ENCODE measurements at places on chromosomes 1 and 21.

- DNase-seq: no peak
These were observed 19.6 kb downstream of the FH start for GRCh38 chr1:241499910-241500309.

DNA sequence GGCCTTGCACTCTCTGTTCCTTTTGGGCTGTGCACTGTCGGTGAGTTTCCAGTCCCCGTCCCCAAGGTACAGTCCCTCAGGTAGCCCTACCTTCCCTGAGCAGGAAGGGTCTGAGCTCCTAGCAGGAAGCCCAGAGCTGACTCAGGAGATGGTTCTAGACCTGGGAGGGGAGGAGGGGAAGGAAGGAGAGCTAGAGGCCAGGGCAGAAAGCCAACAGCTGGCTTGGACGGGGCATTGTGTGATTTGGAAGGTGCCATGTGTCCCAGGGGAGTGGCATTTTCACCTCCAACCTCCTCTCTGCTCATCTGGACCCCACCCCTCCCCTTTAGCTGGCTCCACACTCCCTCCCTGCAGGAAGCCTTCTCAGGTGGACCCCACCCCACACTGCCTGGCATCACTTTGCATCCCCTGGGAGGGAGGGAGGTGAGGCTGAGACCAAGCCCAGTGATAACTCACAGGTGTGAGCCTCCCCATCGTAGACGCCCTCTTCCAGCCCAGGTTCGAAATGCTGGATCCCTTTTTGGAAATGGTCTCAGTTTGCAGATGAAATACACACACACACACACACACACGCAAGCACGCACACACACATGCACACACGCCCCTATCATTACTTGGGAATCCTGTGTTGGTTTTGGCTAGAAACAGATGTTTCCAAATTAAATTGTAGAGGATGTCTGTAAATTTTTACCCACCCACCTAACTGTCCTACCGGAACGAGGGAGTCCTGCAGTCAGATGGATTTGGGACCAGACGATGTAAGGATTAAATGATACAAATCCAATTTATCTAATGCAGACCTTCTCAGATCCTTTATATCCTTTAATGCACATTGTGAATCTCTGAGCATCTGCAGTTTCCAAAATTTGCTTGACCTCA, 19.7 kb upstream of the IFNLR1 start:
- DNase-seq: no peak

- no peak for DNase-seq
These were observed 8.9 kb upstream of the LCE5A start for GRCh38 chr1:152501704-152502103.

DNA sequence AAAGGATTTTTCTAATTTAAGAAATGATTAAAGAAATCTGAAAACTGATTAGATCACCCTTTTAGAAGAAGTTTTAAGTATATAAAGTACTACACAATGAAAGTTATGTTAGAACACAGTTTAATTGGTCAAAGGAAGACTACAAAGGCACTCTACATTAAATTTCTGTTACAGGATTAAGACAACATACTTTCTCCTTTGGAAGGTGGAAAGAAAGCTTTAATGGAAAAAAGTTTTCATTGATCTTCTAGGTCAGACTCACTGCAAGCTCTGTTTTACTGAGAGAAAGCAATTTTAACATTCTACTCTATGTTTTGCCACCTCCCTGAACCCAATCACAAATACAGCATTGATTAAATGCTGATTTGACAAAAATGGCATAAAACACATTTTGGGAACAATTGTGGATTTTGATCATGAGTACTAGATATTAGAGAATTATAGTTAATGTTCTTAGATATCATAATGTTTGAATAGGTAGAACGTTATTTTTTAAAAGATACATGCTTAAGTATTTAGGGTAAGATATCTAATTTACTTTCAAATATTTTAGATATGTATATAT, 32.0 kb downstream of the WDR26 start:
- no peak for DNase-seq

GRCh38 chr1:11851180-11851579, 3.6 kb upstream of the NPPA start:
- DNase-seq: no peak

GRCh38 chr1:171606402-171606941, 15.6 kb upstream of the MYOCOS start:
- DNase-seq: no peak

- DNase-seq: peak; percentile 66
These were observed 25.1 kb upstream of the RUNX3 start for GRCh38 chr1:24955161-24955560.

- DNase-seq: no peak
These were observed 42.6 kb downstream of the KIF21B start for GRCh38 chr1:200980873-200981272.

GRCh38 chr1:54825696-54826095, 24.6 kb upstream of the TTC22 start:
- DNase-seq: no peak

DNA sequence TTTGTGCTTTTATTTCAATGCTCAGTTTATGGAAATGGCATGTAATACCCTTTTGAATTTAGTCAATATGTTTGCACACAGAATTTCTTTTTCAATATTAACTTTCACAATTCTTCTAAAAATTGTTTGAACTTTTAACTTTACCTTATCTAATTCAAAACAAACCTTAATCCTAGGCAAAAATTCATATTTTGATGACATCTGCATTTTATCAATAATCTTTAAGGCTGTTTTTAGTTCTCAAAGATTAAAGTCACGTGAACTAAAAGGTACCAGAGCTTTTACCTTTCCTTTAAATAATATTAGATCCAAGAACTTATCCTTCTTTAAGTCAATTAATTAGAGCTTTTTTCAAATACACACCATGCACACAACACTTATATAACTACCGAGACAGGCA, 218.9 kb upstream of the NCAM2 start:
- DNase-seq: no peak

GRCh38 chr1:109850194-109850593, 60.5 kb upstream of the CSF1 start:
- DNase-seq: no peak

All from activated T-cell treated with anti-CD3 and anti-CD28 coated beads for 48 hours (primary cell).